Cortex of kidney (tissue), 1 donor: ENCODE measurements at places on chromosomes 16 and 17.

GRCh38 chr17:80478487-80479245 lies 2.3 kb upstream of the NPTX1 start:
- no peak for DNase-seq

- DNase-seq: no peak
Measured at GRCh38 chr17:29140051-29140621, 40.1 kb downstream of the MYO18A start.

DNA sequence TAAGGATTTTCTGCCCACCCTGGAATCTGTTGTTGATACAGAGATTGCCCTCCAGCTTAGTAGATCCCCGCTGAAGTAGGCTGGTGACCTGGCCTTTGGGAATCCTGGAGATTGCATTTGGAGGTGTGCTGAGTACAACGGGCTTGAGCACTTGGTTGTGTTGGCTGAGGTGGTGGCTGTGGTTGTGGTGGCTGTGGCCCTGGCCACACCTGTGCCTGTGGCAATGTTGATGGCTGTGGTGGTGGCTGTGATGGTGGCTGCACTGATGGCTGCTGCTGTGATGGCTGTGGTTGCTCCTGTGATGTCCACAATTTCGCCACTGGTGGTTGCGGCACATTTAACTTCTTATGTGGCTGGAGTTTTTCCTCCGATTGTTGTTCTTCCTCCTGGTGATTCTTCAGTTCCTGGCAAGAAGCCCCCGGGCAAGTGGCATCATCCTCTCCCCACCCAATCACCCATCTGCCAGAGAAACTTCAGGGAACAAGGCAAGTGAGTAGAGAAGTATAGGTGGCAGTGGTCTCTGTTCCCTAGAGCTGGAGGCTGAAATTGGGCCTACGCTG lies 4.2 kb downstream of the CCDC200 start:
- no peak for DNase-seq

DNA sequence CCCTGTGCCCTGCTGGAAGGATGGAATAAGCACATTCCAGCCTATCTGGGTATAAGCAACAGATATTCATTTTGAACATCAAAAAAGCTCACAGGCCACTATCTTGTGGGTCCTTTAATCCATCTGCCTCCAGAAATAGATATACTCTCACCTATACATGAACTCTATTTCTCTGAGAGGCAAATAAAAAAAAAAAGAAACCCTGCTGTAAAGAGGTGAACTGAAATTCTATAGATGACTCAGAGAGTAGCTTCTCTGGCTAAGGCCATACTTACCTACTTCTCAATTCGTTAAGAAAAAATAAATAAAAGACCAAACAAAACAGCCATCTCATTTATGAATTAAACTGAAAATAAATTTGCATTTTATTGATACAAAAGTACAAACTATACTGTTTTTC lies 86.3 kb downstream of the DYNLRB2 start:
- no peak for DNase-seq

GRCh38 chr16:1701216-1701878 lies 4.6 kb upstream of the MAPK8IP3 start:
- DNase-seq: no peak

- DNase-seq: no peak
Measured at GRCh38 chr17:16652847-16653366, 743 bp downstream of the ZNF624 start.

- no peak for DNase-seq
Measured at GRCh38 chr16:13816701-13817100, 103.3 kb upstream of the ERCC4 start.

DNA sequence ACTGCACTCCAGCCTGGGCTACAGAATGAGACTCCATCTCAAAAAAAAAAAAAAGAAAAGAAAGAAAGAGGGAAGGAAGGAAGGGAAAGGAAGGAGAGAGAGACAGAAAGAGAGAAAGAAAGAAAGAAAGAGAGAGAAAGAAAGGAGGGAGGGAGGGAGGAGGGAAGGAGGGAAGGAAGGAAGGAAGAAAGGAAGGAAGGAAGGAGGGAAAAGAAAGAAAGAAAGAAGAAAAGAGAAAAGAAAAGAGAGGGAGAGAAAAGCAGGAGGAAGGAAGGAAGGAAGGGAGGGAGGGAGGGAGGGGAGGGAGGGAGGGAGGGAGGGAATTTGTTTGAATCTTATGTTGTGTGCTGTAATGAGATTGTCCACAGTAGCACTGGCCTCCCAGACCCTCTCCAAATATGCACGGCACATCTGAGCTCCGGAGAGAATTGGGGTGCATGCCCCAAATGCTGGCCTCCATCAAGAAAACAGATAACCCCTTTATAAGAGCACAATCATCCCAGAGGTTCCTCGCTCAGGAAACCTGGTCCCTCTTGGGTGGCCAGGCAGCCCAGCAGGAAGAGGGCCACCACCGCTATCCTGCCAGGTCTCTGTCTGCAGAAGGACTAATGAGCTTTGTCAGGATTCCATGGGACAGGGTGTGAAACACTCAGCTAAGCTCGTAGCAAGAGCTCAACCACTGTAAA lies 8.8 kb upstream of the EIF1 start:
- DNase-seq: no peak

GRCh38 chr16:7497691-7498090 lies 165.0 kb downstream of the RBFOX1 start:
- DNase-seq: no peak

DNA sequence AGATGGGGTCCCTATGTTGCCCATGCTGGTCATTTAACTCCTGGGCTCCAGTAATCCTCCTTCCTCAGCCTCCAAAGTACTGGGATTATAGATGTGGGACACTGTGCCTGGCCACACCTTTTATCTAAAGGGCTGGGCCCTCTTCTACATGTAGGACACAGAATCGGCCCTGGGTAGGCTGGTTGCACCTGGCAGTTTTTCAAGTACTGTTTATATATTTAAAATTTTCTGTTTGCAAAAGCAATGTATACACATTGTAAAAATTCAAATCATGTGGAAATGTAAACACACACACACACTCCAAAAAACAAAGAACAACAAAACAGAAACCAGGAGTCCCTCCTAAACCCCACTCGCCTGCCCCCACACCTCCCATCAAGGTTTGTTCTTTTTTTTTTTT lies 28.1 kb upstream of the SIAH1 start:
- no peak for DNase-seq

GRCh38 chr17:56909742-56910508 lies 3.9 kb downstream of the TRIM25 start:
- no peak for DNase-seq

- DNase-seq: no peak
Measured at GRCh38 chr17:48513097-48513496, 17.7 kb downstream of the HOXB1 start.

- no peak for DNase-seq
Measured at GRCh38 chr17:45742251-45742650, 41.9 kb upstream of the CRHR1 start.

DNA sequence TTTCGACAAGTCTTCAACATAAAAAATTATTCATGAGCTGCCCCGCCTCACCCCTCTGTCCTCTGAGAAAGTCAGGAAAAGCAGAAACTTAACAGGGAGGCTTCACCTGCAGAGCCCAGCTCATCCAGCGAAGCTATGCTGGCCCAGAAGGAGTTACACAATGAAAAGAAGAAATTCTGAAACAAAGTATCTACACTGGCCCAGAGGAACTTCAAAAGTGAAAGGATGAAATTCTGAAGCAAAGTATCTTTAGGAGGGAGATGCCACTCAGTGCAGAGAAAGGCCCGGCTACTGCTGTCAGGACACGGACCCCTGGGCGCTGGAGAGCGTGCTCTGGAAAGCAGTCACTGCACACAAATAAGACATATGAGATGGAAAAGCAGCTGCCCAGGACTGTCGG lies 1.6 kb downstream of the GALNS start:
- DNase-seq: no peak

- DNase-seq: no peak
Measured at GRCh38 chr16:79076047-79076767, 524.3 kb downstream of the MAF start.

DNA sequence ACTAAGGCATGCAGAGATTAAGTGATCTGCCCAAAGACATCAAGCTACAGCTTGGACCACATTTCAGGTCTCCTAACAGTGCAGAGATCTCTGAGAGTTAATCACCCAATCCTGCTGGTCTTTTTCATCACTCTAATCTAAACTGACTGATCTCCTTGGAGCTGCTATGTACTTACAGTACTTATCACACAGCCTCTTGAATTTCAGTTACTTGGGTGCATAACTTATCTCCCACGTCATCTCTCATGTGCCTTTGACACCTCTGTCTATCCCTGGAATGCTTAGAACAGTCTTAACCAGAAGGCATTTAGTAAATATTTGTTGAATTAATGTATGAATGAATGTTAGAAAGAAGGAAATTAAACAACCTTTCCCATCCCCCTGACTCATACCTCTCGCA lies 139.0 kb downstream of the SNX11 start:
- DNase-seq: no peak

GRCh38 chr17:41919840-41920579 lies 1.3 kb upstream of the ACLY start:
- no peak for DNase-seq

DNA sequence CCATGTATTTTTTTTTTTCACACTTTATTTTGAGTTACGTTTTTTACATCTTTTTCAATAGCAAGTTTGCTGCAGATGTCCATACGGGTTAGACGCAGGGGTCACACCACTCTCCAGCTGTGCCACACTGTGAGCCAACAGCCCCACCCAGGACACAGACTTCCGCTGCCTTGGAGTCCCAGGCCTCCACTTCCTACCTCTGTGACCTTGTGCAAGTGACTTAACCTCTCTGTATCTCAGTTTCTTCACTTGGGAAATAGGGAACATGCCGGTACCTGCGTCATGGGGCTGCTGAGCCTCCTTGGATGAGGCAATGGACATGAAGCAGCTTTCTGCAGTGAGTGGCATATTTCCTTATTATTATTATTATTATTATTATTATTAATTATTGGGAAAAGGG lies 3.3 kb upstream of the PITPNA start:
- DNase-seq: no peak

GRCh38 chr17:53630115-53630514 lies 192.6 kb upstream of the KIF2B start:
- DNase-seq: no peak

DNA sequence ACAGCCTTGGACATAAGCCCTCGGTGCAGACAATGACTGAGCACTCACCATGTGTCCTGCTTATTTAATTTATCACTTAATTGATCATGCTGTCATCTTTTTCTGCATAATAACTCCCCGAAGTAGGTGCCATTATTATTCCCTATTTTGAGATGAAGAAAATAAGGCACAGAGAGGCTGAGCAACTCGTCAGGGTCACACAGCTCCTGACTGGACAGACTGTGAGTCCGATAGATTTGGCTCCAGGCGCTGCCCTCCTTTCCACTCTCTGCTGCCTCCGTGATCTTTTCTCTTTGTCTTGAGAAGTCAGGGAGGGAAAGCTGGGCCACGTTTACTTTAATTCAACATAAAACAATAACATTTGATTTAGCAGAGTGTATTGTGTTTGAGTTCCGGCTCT lies 19.0 kb upstream of the N4BP1 start:
- DNase-seq: no peak

GRCh38 chr17:48357779-48358602 lies 72.0 kb downstream of the SKAP1 start:
- no peak for DNase-seq

GRCh38 chr17:68700421-68700820 lies 99.3 kb upstream of the FAM20A start:
- no peak for DNase-seq

- no peak for DNase-seq
Measured at GRCh38 chr16:8851761-8852403, 16.9 kb downstream of the CARHSP1 start.

- DNase-seq: no peak
Measured at GRCh38 chr17:39079836-39080235, 71.6 kb downstream of the PLXDC1 start.

DNA sequence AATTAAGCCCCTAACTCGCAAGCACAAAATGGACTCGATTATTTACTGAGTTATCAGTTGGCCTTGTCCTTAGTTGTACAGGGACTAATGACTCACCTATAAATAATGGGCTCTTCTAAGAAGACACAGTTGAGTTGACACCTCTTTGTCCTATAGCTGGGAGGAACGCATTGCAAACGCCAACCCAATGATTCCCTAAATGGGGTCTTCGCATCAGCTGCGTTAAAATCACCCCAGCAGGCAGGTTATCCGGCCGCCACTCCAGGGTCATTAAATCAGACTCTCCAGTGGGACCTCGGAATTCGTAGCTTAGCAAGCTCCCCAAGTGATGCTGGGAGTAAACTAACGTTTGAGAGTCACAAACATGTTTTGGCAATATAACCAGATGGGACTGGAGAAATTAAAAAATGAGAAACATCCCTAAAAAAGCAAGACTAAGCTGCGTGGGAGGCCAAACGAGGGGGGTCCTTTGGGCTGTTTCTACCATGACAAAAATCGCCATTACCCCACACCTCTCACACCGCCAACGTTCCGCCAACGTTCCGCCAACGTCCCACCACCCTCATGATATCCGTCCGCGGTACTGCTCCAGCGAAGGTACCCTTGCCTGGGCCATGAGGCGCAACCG lies 932 bp upstream of the NFE2L1 start:
- DNase-seq: no peak

GRCh38 chr16:87830673-87831420 lies 38.5 kb downstream of the SLC7A5 start:
- no peak for DNase-seq

GRCh38 chr17:1648173-1648962 lies 1.3 kb downstream of the RILP start:
- DNase-seq: no peak

DNA sequence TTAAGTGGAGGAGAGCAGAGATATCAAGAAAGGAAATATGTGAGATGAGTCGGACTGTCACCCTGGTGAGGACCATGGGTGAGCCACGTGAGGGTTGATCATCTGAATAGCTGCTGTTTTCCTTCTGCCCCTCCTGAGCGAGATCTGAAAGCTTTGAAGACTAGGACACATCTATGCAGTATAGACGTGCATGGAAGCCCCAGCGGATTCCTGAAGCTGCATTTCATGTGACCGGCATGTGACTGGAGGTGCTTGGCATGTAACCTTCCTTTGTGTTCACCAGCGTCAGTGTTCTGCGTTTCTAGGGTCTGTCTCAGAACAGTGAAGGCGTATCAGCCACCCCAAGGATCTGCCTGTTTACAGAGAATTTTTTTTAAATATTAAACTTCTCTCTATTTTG lies 75.1 kb downstream of the MSI2 start:
- no peak for DNase-seq

GRCh38 chr16:76294396-76295214 lies 17.4 kb downstream of the CNTNAP4 start:
- DNase-seq: no peak

GRCh38 chr17:34673995-34674890 lies 94.9 kb downstream of the TMEM132E start:
- DNase-seq: no peak
